ENCODE measurements at places on chromosomes 3 and 15. TPM values are rescaled to one million over a fixed set of nuclear protein-coding genes. Genes with fewer than 3 reads are reported as not detected.

The TJP1 gene
- total RNA-seq, result 0.09 TPM

The XCR1 gene
- not detected for total RNA-seq

DNA sequence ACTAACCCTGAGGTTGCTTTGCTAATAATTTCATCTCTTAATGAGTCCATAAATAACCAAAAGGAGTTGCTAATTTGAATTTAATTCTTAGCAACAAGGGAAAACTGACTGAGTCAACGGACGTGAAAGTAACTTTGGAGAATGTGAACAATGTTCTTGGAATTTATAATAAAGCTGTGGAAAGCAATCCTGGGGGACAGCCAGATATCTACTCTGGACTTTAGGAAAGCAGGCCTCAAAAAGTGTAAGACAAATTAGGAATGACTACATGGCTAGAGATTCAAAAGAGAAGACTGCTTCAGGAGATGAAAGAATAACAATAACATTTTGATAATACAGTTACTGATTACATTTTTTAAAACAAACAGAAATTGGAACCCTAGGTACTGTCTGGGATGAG is 318.4 kb upstream of the COL8A1 start:
- no peaks in the 10 kb centered on the region for H3K27me3 ChIP-seq
- H3K27ac ChIP-seq, result no peak overlapping the region
- H3K4me1 ChIP-seq, result no peaks in the 10 kb centered on the region
- no peak for DNase-seq

DNA sequence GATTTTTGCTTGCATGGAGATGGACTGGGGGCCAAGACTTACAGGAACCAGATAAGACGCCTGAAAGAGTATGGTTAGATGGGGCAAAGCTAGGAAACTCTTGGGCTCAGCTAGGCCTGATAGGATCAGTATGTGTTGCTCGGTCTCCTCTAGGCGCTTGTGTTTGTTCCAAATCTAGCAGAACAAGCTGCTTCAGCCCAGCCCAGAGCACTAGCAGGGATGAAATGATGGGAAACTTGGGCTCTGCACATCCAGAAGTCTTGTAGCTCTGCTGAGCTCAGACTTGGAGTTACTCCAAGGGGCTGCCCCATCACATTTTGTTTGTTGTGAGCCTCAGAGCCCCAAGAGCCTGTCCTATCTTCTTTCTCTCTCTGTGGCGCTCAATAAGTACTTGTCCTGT is 34.7 kb downstream of the FOXL2 start:
- no peak overlapping the region for H3K4me3 ChIP-seq
- H3K4me1 ChIP-seq, result peaks cover 5% of the 10 kb centered on the region
- H3K27me3 ChIP-seq, result peaks cover 2% of the 10 kb centered on the region
- H3K36me3 ChIP-seq, result no peaks in the 10 kb centered on the region
- no peak for DNase-seq

- peaks cover 26% of the 10 kb centered on the region for H3K27me3 ChIP-seq
- no peaks in the 10 kb centered on the region for H3K36me3 ChIP-seq
- DNase-seq, result peak; percentile 17
- H3K4me1 ChIP-seq, result no peaks in the 10 kb centered on the region
- H3K4me3 ChIP-seq, result no peak overlapping the region
Observed at GRCh38 chr15:101578443-101578894, 73.7 kb downstream of the TM2D3 start.

DNA sequence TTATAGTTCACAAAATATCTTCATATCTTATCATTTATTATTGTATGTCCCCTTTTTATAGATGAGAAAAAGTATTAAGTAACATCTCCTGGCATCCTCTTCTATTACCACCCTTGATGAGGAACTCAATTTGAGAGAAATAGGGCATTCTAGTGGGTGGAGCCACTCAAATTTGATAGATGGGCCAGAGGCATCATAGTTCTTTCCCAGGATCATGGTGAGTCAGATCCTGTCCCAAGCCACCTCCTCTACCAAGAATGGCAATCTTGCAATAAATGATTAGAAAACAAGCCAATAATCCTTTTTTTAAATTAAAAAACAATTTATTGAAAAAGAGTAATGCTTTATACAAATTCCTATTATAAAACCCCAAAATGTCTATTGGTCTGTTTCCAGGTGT is 16.8 kb downstream of the CLDN1 start:
- H3K4me3 ChIP-seq, result no peak overlapping the region
- no peaks in the 10 kb centered on the region for H3K36me3 ChIP-seq
- H3K27ac ChIP-seq, result no peak overlapping the region
- DNase-seq, result no peak

DNA sequence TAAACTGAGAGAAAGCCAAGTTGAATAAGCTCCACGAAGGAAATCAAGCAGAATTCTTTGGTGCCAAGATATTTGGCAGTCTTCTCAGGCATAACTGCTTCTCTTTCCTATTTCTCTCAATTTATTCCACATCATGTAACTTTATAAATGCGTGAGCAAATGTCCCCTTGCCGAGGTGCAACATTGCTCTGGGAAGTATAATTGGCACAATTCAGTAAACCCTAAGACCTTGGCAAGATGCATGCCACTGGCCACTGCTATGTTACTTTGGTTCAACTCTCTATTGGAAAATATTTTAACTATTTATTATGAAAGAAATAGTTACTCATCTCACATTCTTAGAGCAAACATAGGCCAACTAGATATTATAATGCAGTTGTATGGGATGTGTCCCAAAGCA is 170.2 kb downstream of the SUCNR1 start:
- H3K27ac ChIP-seq, result no peak overlapping the region
- peaks cover 3% of the 10 kb centered on the region for H3K4me1 ChIP-seq
- H3K4me3 ChIP-seq, result no peak overlapping the region
- H3K36me3 ChIP-seq, result no peaks in the 10 kb centered on the region
- no peaks in the 10 kb centered on the region for H3K27me3 ChIP-seq
- DNase-seq, result no peak

- no peak for DNase-seq
- H3K4me3 ChIP-seq, result no peak overlapping the region
- H3K36me3 ChIP-seq, result peaks cover 4% of the 10 kb centered on the region
- no peak overlapping the region for H3K27ac ChIP-seq
- H3K27me3 ChIP-seq, result no peaks in the 10 kb centered on the region
Observed at GRCh38 chr3:156808025-156808424, 18.1 kb upstream of the LEKR1 start.

Data from activated CD4-positive, alpha-beta T cell treated with anti-CD3 and anti-CD28 coated beads for 36 hours (primary cell).